ENCODE measurements at places on chromosomes 12 and 14.

DNA sequence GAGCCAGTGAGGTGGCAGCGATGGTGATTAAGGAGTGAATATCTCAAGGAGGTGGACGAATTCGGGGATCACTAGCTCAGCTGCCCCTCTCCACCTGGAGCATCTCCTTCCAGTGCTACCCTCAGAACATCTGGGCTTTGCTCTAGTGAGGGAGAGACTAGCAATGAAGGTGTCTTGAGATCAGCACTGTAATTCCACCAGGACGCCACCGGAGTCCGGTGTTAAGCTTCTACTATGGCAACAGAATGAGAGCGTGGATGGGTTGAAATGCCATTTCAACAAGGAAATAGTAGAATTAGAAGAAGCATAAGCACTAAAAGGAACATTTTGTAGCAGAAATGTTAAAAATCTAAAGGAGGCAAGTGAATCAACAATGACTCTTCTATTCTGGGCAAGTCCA, 61.1 kb downstream of the NTF3 start:
- no peak for DNase-seq

DNA sequence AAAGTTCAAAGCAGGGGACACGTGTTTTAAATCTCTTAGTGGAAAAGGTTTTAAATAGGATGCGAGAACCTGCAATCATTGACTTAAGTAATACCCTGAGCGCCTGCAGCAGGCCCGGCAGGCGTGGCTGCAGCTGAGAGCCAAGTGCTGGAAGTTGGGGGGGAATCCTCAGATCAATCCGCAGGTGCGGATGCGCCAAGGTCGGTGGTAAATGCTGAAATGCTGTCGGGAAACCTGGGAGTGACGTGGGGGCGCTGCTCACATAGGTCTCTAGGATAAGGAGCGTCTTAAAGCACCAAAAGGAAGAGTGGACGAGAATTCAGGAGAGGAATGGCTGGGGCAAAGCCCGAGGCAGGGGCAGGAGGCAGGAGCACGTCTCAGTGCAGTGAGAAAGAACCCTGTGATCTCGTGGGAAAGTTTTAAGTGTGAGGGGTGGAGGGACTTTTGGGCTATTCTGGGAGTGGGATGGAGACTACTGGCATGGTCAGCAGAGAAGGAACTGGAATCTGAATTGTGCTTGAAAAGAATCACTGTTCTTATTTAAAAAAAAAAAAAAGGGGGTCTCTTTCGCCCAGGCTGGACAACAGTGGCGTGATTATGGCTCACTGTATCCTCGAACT, 883 bp upstream of the CDCA4 start:
- no peak for DNase-seq

DNA sequence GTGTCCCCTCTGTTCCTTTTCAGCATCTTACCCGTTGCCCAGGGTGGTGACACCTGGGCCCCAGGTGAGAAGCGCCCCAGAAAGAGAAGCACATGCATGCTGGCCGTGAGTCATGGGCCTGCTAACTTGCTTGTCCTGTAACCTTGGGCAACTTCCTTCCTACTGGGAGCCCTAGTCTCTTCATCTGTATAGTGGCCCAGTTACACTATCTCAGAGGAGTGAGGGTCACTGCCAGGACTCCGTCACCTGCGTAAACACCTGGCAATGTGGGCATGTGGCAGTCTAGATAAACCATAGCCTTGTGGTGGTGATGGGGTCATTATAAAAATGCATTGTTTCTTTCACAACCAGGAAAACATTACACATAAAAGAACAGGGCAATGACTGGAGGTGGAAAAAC, 125.2 kb downstream of the SLC25A47 start:
- DNase-seq = no peak

DNA sequence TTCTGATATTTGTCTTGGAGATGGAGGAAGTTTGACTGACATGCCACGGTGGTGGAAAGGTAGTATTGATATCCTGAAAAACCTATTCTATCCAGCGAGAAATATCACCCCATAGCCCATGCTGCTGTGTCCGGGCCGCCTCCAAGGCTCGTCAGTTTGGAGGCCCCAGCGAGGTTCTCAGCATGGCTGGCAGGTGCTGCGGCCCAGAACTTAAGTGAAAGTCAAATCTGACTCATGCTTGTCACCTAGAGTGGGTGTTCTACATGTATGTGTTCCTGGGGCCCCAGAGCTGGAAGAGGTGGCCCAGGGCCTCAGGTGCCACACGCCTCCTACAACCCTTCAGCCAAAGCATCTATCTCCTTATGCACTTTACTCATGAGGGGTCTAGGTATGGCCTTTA, 92.9 kb downstream of the GCH1 start:
- no peak for DNase-seq

DNA sequence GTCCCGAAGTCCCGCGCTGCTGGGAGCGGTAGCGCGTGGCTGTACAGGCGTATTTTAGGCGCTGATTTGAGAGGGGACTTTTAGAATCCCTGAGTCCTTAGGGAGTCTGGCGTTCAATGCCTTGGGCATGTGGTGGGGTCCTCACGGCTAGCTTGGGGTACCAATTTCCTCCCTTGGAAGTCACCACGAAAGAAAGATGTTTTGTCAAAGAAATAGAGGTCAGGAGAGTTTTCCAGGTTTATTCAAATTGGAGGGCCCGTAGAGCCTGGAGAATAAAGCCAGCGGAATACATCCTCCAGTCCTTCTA, 63.9 kb downstream of the KLHL28 start:
- DNase-seq = no peak

GRCh38 chr12:92065018-92065499, 80.6 kb downstream of the BTG1 start:
- peak; percentile 35 for DNase-seq

DNA sequence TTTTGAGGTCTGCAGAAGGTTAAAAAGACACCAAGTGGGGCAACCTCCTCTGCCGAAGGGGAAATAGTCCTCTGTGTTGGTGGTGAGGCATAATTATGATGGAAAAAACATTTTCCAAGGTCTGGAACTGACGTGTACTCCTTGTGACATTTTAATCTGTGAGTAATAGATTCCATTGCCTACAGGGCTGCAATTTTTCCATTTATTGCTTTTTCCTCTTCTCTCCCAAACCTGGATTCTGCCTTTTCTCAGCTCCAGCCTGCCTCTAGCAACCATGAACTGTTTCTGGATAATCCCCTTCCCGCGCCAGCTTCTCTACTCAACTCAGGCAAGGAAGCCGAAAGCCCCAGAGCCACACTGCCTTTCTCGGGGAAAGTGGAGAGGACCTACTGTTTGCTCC, 230.1 kb upstream of the PLXNC1 start:
- DNase-seq = no peak

DNA sequence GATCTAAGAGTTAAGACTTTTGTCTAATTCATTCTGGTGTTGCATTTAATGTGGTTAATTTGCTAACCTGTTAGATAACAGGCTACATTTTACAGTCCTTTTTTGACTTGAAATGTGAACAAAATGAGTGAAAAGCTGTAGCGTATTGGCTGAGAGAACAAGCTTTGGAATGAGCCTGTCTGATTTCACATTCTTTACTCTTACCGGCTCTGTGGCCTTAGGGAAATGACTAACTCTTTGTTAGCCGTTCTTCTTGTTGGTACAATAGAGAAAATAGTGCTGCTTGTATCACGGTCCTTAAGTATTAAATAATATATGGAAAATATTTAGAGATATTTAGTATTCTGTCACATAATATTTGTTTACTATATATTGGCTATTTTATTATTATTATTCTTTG, 1.9 kb downstream of the MNAT1 start:
- DNase-seq = no peak

- no peak for DNase-seq
Measured at GRCh38 chr12:98469109-98469508, 46.3 kb upstream of the TMPO start.

GRCh38 chr14:74395094-74395493, 30.9 kb downstream of the SYNDIG1L start:
- no peak for DNase-seq

- no peak for DNase-seq
Measured at GRCh38 chr12:120429368-120429767, 8.5 kb upstream of the COX6A1 start.
